Right hindlimb (tissue), 1 donor: ENCODE measurements at places on chromosomes 5 and 9.

DNA sequence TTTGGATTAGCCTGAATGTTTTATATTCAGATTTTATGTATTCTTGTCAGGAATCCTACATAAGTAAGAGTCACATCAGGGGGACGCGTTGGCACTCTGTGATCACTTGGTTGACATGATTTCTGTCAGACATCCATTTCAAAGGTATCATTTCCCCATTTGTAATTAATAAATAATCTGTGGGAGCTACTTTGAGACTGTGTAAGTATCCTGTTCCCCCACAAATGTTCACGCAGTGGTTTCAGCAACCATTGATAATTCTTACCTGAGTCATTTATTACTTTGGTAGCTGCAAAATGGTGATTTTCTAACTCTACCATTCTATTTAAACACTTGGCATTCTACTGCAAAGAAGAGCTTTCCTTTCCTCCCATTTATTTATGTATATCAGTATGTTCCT is 56.9 kb upstream of the TBC1D2 start:
- no peak for DNase-seq

DNA sequence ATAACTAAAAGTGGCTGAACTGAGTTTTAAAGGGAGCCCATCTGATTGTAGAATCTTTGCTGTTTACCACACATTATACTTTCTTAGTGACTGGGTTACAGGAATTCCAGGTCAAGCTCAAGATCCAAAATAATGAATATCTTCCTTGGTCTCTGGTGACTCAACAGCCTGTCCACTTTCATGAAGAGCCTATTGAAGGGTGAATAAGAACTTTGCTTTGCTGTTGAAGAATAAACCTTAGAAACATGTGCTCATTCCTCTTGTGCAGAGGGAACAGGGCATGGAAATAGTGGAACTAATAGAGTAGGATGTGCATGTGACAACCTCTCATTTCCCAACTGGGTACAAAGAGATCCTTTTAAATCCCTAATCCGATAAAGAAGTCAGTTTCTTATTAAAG is 21.4 kb downstream of the ALDH1A1 start:
- no peak for DNase-seq

GRCh38 chr9:84501587-84501986 is 161.0 kb upstream of the SLC28A3 start:
- DNase-seq: no peak

DNA sequence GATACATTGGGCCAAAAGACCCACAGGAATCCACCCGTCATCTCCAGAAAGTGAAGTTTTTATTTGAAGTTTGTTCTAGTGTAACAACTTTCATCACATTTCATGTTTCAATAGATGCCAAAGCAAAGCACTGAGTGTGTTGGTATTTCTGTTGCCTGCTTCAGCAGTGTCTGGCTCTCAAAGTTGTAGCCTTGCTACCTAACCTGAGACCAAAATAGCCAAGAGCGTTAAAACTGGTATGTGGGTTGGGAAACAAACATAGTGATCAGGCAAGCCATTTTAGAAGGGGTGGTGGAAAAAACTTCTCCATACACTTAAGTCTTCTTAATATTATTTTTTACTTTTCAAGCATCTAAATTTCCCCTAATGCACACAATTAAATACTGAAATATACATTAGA is 150.3 kb upstream of the DHFR start:
- DNase-seq: no peak

DNA sequence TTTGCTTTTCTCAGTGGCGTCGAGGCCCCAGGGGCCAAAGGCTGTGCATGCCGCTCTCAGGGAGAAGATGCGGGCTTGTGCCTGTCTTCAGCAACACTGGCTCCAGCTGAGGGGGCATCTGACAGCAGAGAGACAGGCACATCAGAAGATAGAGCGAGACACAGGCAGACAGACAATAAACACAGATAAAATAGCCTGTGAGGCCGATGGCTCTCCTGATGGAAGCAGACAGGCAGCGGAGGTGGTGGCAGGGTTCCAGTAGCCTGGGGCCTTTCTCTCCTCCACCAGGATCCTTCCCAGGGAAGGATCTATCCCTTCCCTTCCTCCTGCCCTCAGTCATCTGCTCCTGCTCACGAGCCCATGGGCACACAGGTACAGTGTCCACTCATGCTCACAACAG is 16.6 kb upstream of the UNC5A start:
- no peak for DNase-seq

DNA sequence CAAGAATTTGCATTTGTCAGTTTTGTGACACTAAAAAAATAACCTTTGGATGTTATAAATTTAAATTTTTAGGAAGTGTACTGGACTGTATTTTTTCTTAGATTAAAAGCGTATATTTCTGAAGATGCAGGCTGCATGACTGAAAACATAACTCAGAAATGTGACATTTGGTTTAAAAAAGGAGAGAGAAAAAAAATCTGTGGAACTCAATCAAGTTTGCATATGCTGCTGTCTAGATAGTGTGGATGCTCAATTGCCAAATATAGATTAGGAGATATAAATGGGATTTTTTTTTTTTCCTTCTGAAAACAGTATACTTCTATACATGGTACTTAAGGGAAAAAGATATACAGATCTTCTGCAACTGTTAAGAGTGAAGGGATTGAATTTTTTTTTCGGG is 402.3 kb downstream of the TAF11L14 start:
- DNase-seq: no peak

GRCh38 chr5:93252165-93252564 is 328.9 kb downstream of the NR2F1-AS1 start:
- DNase-seq: no peak

DNA sequence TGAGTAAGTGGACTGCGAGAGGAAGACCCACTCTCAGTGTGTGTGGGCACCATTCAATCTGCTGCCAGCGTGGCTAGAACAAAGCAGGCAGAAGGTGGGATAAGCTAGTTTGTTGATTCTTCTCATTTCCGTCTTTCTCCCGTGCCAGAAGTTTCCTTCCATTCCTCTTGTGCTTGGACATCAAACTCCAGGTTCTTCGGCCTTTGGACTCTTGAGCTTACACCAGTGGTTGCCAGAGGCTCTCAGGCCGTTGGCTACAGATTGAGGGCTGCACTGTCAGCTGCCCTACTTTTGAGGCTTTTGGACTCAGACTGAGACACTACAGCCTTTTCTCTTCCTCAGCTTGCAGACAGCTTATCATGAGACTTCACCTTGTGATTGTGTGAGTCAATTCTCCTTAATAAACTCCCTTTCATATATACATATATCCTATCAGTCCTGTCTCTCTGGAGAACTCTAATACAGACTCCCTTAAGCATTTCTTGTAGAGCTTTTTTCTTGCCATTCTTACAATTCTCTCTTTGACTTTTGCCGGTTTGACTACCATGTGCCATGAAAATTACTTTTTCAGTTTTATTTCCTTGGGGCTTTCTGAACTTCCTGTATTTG is 494.9 kb downstream of the PRR16 start:
- DNase-seq: no peak

DNA sequence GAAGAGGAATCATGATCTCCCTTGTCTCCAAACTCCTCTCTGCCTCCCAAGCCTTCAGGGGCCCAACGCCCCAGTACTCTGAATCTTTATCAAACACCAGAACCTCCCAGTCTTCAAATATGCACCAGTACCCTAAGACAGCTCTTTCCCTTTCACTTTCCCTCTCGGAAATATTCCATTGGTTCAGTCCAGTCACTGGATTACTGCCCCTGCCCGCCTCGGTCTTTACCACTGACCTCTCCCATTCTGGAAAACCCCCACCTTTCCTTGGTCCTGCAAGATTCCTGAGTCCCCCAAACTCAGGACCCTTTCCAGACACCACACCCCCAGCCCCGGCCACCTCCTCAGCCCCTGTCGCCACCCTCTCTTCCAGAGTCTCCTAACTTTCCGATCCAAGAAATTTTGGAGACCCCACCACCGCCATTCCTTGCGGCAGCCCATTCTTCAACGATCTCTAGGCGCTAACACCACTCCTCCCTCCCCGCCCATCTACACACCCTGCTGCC is 674 bp downstream of the C5orf15 start:
- no peak for DNase-seq

DNA sequence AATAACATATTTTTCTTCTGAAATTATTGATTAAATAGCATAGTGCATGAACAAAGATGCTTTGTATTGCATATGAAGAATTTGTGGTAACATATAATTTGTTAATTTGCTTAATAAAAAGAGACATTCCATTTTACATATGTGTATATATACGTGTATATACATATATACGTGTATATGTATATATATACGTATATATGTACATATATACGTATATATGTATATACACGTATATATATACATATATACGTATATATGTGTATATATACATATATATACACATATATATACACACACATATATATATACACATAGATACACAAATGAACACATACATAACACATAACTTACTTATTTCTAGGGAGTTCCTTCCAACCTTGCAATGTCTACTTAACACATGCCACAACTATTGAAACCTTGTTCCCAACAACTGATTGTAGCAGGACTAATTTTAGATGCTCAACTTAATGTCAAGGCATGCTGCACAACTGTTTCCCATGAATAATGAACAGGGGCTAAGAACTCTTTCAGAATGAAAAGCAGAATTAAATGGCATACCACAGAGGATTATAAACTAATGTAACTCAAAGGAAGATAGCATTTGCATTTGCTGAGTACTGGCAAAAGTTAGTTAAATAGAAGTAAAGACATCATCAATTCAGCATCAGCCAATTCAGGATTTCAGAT is 17.4 kb downstream of the KIF24 start:
- no peak for DNase-seq

- DNase-seq: no peak
These were observed 125.6 kb upstream of the TARS1 start for GRCh38 chr5:33315189-33315588.

GRCh38 chr9:4422495-4422894 is 67.8 kb upstream of the SLC1A1 start:
- no peak for DNase-seq

DNA sequence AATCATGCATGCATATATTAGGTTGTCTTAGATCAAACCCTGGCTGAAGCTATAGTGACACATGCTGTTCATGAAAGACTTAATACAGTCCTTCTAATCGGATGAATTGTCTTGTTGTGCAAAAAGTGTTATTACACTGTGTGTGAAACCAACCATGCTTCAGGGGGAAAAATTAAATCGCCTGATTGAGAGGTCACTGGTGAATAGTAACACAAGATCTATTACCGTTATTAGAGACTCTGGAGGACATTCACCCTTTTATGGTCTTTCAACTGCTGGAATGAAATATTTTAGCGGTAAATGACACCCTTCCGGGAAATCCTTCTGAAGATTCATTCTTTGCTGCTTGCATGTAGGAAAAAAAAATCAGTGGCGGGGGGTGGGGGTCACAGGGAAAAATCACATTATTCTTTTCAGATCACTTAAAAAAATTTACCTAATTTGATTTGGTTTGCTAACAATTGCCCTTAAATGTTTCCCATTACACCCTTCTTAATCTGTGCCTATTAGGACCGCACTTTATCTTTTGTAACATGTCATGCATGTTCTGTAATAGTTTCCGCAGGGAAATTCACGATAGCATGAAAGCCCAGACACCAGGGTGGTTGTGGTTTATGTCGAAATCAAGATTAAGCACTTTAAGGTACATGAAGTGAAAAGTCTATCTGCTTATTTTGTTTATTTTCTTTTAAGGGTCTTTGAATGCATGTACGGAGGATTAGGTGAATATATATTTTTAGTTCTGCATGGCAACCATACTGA is 120.6 kb downstream of the FOCAD start:
- DNase-seq: no peak

DNA sequence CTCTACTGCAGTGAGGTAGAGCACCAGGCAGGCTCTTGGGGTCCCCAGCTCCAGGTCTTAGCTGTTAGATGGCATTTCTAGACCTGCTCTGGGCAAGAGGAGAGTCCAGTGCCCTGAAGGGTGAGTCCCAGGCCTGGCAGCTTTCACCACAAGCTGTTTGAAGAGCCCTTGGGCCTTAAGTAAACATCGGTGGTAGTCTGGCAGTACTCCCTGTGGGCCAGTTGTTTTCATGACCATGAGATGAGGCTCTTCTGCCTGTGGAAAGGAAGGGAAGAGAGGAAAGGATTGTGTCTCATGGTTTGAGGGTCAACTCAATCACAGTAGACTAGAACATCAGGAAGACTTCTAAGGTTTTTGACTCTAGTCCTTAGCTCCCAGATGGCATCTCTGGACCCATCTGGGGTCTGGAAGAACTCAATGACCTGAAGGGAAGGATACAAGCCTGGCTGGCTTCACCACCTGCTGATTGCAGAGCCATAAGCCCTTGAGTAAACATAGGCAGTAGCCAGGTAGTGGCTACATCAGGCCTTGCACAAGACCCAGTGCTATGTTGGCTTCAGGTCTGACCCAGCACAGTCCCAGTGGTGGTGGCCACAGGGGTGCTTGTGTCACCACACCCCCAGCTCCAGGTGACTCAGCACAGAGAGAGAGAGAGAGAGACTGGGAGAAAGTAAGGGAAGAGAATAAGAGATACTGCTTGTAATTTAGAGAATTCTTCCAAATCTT is 114.3 kb upstream of the PCSK5 start:
- DNase-seq: no peak

DNA sequence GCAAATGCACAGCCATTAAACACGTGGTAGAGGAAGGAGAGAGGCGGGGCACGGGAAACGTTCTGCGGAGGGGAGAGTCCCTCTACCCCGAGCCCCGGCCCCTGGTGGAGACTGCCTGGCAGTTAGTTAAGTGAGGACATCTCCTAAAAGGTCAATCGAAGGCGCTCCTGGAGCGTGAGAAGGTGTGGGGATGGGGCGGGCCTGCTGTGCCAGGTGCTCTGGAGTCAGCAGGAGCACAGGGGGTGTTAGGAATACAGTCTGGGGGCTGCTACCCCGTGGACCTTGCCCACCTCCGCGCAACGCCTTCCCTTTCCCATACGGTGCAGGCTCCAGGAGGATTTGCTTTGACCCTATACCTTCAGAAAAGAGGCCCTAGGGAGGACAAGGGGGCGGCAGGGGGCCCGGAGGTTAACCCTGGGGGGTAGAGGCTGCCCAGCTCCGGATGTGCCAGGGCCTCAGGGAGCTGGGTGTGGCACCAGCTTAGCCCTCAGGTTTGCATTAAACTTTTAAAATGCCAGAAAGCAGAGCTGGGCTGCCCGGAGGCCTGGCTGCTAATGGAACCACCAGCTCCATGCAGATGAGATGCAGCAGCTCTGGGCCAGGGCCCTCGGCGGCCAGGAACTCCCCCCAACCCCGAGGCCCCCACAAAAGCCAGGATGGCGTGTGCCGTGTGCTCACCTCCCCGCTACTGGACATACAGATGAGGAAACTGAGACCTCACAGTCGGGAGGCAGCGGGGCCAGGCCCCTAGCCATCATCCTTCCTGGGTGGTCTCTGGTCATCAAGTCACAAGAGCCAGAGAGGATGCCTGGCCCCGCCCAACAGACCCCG is 39.2 kb downstream of the NACC2 start:
- DNase-seq: no peak

DNA sequence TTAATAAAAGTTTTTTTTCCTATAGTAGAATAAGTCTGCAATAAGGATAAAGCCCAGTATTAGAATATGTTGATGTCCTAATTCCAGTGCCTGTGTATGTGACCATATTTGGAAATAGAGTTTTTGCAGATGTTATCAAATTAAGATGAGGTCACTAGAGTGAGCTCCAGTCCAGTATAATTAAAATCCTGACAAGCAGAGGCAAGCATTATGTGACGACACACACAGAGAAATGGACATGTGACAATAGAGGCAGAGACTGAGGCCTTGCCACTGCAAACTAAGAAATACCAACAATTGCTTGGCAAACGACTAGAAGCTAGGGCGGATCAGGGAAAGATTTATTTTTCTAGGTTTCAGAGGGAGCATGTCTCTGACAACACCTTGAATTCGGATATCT is 216.4 kb upstream of the CYLC2 start:
- DNase-seq: no peak
